ENCODE measurements at places on chromosomes 16 and 17.

DNA sequence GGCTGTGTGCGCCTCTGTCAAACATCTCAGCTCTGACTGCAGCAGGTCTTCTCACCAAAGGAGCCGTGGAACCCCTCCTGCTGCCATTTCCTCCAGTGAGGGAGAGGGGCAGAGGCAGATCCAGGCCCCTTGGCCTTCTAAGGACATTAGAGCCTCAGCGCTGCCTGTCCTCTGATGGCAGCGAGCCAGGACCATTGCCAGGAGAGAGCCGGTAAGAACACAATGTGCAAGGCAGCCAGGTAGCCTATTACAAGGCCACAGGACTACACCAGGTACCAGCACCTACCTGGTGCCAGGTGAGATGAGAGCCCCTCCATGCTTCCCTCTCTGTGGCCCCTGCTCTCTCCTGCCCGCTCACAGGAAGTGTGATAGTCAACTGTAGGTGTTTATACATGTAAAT, 11.0 kb downstream of the LRRC75A start:
- DNase-seq: no peak

DNA sequence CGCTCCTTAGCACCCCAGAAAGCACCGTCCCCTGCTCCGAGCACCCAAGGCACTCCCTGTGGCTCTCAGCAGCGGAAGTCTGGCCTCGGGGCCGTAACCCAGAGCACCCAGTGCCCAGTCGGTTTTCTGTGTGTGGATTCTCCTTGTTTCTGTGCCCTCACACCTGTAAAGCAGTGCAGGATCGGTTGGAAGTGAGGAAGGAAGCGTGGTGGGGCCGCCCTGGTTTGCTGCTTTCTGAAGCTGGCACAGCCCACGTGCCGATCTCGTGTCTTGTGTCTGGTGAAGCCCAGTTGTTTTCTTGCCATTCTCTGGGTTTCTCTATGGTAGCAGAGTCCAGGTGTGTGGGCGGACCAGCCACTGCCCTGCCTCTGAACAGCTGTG, 3.7 kb downstream of the ACSF3 start:
- DNase-seq: no peak

GRCh38 chr17:69492410-69493071, 78.0 kb downstream of the MAP2K6 start:
- DNase-seq: no peak

- no peak for DNase-seq
Observed at GRCh38 chr17:4838309-4838785, 5.2 kb downstream of the MINK1 start.

DNA sequence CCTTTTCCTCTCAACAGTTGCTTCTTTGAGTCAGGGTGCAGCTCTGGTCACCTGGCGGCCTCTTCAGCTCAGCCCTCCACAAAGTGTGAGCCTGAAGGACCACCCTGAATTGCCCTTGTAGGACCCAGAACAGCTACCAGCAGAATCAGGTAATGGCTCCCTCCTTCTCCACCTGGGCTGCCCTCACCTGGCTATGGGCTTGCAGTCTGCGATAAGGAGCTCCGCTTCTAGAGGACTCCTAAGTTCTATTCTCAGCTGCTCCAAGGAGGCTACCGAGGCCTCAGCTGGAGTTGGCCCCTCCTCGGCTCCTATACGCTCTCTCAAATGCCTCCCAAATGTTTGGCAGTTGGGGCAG, 13.4 kb downstream of the SMIM5 start:
- DNase-seq: no peak
